ENCODE measurements at places on chromosomes 12 and 14. TPM values are rescaled to one million over a fixed set of nuclear protein-coding genes. Genes with fewer than 3 reads are reported as not detected.
A peak's percentile ranks its signal among the peaks of the same experiment; 100 is the strongest.

The TSPAN19 gene
- 0.23 TPM for polyA plus RNA-seq

DNA sequence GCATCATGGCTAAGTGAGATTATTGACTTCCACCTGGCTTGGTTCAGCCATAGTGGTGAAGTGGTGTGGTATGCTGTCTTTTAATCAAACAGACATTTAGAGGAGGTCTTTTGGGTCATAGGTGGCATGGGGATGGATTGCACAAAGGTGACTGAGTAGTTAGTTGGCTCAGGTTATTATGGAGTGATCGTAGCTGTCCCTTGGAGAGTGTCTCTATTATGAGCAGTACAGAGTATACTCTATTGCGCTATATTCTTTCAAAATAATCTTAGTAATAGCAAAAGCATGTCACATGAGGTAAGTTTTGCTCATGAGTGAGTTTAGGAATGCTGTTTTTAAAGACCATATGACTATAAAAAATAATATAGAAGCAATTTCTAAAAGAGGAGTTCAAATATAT is 60.4 kb downstream of the RASSF8 start:
- no peaks in the 10 kb centered on the region for H3K27me3 ChIP-seq
- peaks cover 48% of the 10 kb centered on the region for H3K4me1 ChIP-seq
- H3K36me3 ChIP-seq = no peaks in the 10 kb centered on the region
- H3K4me3 ChIP-seq = 0 out of 2 replicates have a peak overlapping the region, but pooled peaks have one; percentile 8
- peak; percentile 76 for DNase-seq

GRCh38 chr14:91126761-91127160 is 12.9 kb downstream of the DGLUCY start:
- no peaks in the 10 kb centered on the region for H3K36me3 ChIP-seq
- H3K27me3 ChIP-seq = no peaks in the 10 kb centered on the region
- H3K4me3 ChIP-seq = no peak overlapping the region
- no peaks in the 10 kb centered on the region for H3K4me1 ChIP-seq
- no peak for DNase-seq

DNA sequence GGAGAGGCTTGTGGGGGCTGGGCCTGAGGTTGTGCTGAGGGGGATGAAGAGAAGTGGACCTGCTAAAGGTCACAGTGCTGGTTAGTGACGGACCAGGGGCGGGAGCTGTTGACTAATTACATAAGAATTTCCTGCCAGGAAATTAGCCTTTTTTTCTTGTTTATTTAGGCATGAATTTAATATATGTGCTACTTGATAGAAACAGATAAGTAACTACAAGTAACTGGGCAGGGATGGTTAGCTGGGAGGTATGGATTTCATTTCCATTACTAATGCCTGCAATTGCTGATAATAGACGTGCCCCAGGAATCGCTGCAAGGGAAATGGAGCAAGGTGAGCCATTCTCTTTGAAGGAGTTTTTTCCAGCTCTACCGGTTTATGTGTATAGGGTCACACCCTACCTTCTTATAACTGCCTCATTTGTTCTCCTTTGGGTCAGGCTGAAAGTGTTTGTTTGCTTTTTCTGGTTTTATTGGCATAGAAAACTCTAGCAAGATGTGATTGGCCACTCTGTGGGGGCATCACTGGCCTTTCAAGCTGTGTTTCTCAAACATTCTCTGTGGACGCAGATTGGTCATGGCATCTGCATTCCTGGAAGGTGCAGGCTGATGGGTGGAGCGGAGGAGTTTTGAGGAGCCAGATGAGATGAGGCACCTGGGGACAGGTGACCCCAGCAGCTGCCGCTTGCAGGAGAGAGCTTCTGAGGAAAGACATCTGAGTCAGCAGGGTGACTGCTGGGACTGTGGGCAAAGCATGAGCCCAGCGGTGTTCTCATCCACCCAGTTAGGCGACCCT is 19.0 kb upstream of the GPRC5A start:
- H3K36me3 ChIP-seq = 0 out of 2 replicates have a peak, but pooled peaks cover 3% of the 10 kb centered on the region
- peaks cover 36% of the 10 kb centered on the region for H3K4me1 ChIP-seq
- no peaks in the 10 kb centered on the region for H3K27me3 ChIP-seq
- peak overlapping the region; percentile 27 for H3K4me3 ChIP-seq
- peak overlapping the region; percentile 73 for H3K27ac ChIP-seq

The TROAP gene
- 11.7 TPM for polyA plus RNA-seq

The MANSC4 gene
- polyA plus RNA-seq = not detected

DNA sequence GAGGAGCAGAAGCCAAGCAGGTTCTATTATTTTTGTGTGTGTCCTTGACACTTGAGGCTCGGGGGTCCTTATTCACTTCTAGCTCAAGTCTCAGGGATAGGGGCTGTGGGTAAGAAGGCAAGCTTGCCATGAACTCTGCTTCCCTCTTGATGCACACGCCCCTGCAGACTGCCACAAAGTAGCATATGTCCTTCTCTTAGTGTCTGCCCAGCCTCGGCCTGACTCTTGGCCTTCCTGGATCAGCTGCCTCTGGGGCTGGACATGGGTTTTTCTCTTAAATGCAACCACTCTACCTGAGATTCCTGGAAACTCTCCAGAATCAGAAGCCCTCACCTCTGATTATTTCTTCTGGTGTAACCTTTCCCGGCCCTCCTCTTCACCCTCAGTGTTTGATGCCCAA is 28.2 kb upstream of the PEX5 start:
- no peak for DNase-seq
- no peak overlapping the region for H3K27ac ChIP-seq
- H3K36me3 ChIP-seq = no peaks in the 10 kb centered on the region
- H3K4me3 ChIP-seq = no peak overlapping the region
- no peaks in the 10 kb centered on the region for H3K4me1 ChIP-seq

DNA sequence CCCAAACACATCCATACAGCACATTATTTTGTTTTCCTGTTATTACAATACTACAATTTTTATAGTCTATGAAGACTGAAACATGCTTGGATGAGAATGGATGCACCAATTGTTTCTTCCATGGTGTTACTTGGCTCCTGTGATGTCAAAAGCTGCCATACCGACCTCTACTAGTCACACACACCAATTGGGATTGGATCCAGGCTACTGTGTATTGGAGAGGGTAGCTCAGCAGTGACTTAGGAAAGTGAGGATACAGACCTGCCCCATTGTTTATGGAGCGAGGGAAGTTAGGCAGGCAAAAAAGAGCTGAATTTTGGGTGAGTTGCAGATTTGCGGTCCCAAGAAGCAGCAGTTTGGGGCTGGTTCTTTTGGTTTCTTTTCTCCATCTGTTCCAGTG is 30.8 kb upstream of the AKAP6 start:
- peak; percentile 19 for DNase-seq
- H3K4me3 ChIP-seq = no peak overlapping the region
- H3K36me3 ChIP-seq = no peaks in the 10 kb centered on the region

GRCh38 chr12:1633459-1633858 is 4.4 kb downstream of the WNT5B start:
- no peak overlapping the region for H3K27ac ChIP-seq
- H3K36me3 ChIP-seq = peaks cover 38% of the 10 kb centered on the region
- H3K27me3 ChIP-seq = no peaks in the 10 kb centered on the region
- H3K4me3 ChIP-seq = no peak overlapping the region
- peaks cover 17% of the 10 kb centered on the region for H3K4me1 ChIP-seq
- DNase-seq = no peak

The SLC17A8 gene
- not detected for polyA plus RNA-seq

The PYGL gene
- 56.2 TPM for polyA plus RNA-seq

- DNase-seq = peak; percentile 74
- no peaks in the 10 kb centered on the region for H3K4me1 ChIP-seq
- no peak overlapping the region for H3K4me3 ChIP-seq
- H3K27ac ChIP-seq = no peak overlapping the region
- H3K27me3 ChIP-seq = no peaks in the 10 kb centered on the region
- H3K36me3 ChIP-seq = no peaks in the 10 kb centered on the region
These were observed 1482.5 kb upstream of the TMEM132C start for GRCh38 chr12:126784328-126784921.

The CD163L1 gene
- 1.9 TPM for polyA plus RNA-seq

The DLST gene
- polyA plus RNA-seq = 12.4 TPM

DNA sequence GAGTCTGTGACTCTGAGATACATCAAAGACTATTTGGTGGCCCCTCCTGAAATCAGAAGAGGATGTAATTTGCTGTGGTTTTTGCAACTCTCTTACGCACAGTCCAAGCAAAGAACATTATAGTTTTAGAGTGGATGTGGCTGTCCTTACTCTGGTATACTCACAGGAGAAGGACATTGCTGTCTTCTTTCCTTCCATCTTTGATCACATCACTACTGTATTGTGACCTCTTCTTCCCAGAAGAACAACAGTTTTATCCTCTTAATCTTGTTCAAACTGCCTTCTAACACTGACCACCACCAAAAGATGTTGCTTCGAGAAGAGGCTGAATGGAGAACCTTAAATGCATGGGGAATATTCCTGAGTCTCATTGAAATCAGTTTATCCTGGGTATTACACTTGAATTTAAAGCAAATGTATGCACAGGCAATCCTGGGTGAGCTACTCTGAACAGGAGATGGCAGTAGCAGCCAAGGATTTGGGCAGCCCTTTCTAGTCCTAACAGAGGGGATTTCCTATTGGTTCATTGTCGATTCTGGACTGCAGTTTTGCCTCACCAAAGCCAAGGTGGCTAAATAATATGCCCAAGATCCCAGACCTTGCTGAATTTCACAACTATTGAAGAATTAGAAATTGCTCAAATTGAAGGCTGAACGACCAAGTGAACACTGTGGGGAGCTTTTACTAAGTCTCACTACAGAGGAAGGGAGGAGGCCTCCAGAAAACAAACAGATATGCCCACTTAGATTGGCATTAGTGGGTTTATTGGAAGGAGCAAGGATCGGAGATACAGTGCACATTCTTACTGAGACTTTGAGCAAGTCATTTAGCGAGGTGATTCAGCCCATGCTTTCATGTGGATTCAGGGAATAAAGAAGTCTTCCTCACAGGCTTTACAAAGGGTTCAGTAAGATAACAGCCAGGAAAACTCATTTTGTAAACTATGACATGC is 282.8 kb downstream of the PAWR start:
- H3K4me1 ChIP-seq = peaks cover 49% of the 10 kb centered on the region
- no peaks in the 10 kb centered on the region for H3K27me3 ChIP-seq
- H3K27ac ChIP-seq = peak overlapping the region; percentile 58
- peak; percentile 90 for DNase-seq
- H3K4me3 ChIP-seq = peak overlapping the region; percentile 6
- no peaks in the 10 kb centered on the region for H3K36me3 ChIP-seq

DNA sequence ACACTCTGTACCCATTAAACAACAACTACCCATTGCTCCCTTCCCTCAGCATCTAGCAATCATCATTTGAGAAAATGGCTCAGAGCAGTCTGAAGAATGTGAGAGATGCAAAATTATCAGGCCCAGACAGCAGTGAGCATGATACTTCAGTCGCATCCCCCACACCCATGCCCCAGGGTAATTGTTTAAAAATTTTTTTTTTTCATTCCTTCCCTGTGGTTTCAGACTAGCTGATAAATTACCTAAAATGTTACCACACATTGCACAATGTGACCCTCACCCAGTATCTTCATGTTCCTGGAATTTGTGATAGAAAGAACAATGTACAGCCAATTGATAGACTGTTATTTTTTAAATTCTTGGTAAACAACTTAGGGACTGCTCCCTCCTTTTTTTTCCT is 11.3 kb upstream of the USP15 start:
- H3K4me1 ChIP-seq = peaks cover 17% of the 10 kb centered on the region
- no peak overlapping the region for H3K4me3 ChIP-seq
- no peak overlapping the region for H3K27ac ChIP-seq
- peak; percentile 22 for DNase-seq
- no peaks in the 10 kb centered on the region for H3K36me3 ChIP-seq
- no peaks in the 10 kb centered on the region for H3K27me3 ChIP-seq

- no peak overlapping the region for H3K4me3 ChIP-seq
- DNase-seq = no peak
- no peaks in the 10 kb centered on the region for H3K4me1 ChIP-seq
- H3K27me3 ChIP-seq = no peaks in the 10 kb centered on the region
- H3K27ac ChIP-seq = no peak overlapping the region
These were observed 413.5 kb upstream of the SEL1L start for GRCh38 chr14:81946834-81947798.

- no peaks in the 10 kb centered on the region for H3K36me3 ChIP-seq
- peaks cover 11% of the 10 kb centered on the region for H3K4me1 ChIP-seq
- no peak overlapping the region for H3K4me3 ChIP-seq
- no peak for DNase-seq
- no peak overlapping the region for H3K27ac ChIP-seq
These were observed 4.7 kb upstream of the FAM234B start for GRCh38 chr12:13039328-13039956.

The ARMH4 gene
- 6.5 TPM for polyA plus RNA-seq

DNA sequence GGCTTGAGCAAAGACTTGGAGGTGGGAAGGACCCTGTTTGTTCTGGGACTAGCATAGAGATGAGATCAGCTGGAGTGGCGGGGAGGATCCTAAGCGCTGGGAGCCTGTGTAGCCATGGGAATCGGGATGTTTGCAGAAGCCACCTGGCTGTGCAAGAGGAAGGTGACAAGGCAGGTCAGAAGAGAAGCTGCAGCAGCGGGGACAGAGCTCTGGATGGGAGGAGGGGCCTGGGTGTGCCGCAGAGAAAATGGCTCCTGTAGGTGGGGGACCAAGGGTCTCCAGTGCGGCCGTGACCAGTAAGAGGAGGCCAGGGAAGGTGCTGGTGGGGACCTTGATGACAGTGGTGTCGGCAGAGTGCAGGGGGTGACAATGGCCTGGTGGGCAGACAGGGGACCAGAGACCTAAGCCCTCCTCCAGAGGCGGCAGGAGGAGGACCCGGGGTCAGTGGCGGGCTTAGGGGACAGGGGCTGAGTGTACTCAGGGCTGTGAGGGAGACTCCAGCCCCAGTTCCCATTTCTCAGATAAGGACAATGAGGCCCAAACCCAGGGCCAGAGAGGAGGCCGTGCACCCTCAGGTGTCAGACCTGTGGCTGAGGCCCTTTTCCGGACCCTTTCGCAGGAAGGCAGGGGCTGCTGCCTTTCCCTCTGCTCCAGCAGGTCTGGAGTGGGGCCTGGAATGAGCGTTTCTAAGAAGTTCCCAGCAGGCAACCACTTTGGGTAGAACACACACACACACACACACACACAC is 206.6 kb upstream of the RTL1 start:
- H3K4me3 ChIP-seq = no peak overlapping the region
- no peaks in the 10 kb centered on the region for H3K4me1 ChIP-seq
- no peaks in the 10 kb centered on the region for H3K36me3 ChIP-seq
- DNase-seq = no peak

The KRT3 gene
- polyA plus RNA-seq = not detected

The LRRC10 gene
- not detected for polyA plus RNA-seq

The KRT85 gene
- polyA plus RNA-seq = not detected

DNA sequence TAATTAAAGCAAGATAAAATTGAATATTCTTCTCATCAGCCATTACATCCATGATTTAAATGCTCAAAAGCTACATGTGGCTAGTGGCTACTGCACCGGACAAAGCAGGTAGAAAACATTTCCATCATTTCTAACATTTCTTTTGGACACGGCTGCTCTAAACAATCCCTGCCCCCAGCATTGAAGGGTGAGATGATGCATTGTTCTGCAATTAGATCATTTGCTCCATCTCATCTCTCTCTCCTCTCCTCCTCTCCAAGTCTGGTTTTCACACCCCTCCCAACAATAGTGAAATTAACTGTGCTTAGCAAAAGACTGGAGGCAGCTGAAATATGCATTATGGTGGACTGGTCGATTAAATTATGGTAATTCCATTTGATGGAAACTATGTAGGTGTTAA is 288.5 kb downstream of the KSR2 start:
- no peaks in the 10 kb centered on the region for H3K27me3 ChIP-seq
- no peaks in the 10 kb centered on the region for H3K36me3 ChIP-seq
- H3K4me3 ChIP-seq = no peak overlapping the region
- no peak overlapping the region for H3K27ac ChIP-seq
- peaks cover 25% of the 10 kb centered on the region for H3K4me1 ChIP-seq

The GNB3 gene
- 1.5 TPM for polyA plus RNA-seq

The ARHGEF40 gene
- 22.4 TPM for polyA plus RNA-seq

GRCh38 chr12:32893043-32893442 is 3.5 kb downstream of the PKP2 start:
- peaks cover 26% of the 10 kb centered on the region for H3K27me3 ChIP-seq
- no peaks in the 10 kb centered on the region for H3K36me3 ChIP-seq
- DNase-seq = no peak
- no peaks in the 10 kb centered on the region for H3K4me1 ChIP-seq

The DTX1 gene
- not detected for polyA plus RNA-seq

The RNASE1 gene
- polyA plus RNA-seq = not detected

Measured in GM23248 (cell line).